ENCODE measurements at places on chromosomes 16 and 17.

DNA sequence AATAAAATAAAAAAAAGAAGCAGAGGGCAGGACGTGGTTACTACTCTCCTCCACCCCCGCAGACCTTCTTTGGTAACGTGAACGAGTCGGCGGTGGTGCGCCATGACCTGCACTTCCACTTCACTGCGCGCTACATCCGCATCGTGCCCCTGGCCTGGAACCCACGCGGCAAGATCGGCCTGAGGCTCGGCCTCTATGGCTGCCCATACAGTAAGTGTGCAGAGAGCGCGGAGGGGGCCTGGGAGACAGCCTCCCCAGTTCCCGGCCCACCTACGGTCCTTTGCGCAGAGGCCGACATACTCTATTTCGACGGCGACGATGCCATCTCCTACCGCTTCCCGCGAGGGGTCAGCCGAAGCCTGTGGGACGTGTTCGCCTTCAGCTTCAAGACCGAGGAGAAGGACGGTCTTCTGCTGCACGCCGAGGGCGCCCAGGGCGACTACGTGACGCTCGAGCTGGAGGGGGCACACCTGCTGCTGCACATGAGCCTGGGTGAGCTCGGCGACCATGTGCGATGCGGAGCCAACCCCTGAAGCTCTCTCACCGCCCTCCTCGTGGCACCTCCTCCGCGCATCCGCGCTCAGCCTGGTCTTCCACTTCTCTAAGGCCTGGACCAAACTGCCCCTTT lies 2.7 kb downstream of the CNTNAP1 start:
- DNase-seq = no peak

DNA sequence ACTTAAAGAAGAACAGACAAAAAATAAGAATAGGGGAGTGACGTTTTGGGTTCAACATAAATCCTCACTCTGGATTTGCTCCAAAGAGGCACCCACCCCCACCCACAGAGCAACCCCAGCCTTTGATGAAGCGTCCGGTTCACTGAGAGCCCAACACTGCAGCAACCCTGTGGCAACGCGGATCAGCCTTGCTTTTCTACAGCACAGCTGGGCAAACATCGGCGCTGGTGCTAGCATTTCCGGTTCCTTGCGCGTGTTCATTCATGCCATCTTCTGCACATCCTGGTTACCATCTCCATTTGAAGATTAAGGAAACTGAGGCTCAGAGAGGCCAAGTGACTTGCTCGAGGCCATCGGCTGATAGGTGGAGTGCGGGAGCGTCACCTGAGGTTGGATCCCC lies 8.7 kb upstream of the GINS2 start:
- no peak for DNase-seq

DNA sequence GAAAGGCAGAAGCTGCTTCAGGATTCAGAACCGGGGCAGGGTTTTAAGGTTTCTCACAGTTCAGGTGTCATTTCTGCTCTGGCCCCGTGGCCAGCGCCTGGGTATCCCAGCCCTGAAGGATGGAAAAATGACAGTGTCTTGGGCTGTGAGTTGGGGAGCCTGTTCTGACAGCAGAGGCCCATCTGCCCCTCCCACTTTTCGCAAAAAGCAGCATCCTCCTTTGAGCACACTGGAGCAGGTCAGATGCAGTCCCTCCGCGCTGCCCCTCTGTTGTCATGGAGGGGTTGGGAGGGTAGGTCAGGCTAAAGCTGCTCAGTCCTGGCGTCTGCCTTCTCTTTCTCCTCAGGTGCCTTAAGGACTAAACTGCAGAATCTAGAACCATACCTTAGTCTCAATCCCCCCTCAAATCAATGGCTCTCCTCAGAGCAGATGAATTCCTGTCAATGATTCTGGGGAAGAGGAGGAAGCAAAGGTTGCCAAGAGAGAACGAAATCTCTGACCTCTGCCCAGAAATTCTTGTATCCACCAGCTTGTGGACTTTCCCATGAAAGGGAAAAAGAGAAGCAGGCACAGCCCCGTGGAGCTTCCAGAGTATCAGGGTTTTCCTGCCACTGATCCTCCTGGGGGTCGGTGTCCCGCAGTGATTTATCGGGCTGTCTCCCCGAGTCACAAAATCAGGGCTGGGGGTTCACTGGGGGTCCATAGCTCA lies 7.3 kb downstream of the NEUROD2 start:
- no peak for DNase-seq

GRCh38 chr16:17345043-17345442 lies 125.7 kb downstream of the XYLT1 start:
- no peak for DNase-seq

Data from activated T-cell treated with anti-CD3 and anti-CD28 coated beads, Interleukin-2, amount 50 U/mL, for 24 hours (primary cell).